ENCODE measurements at places on chromosomes 1 and 21. TPM values are rescaled to one million over a fixed set of nuclear protein-coding genes. Genes with fewer than 3 reads are reported as not detected.

CCDC190 gene
- polyA plus RNA-seq = not detected

DCDC2B gene
- 2.6 TPM for polyA plus RNA-seq

SPATA1 gene
- 0.90 TPM for polyA plus RNA-seq

MPZ gene
- polyA plus RNA-seq = 79.0 TPM

MYOM3 gene
- polyA plus RNA-seq = 0.98 TPM

CNKSR1 gene
- polyA plus RNA-seq = 6.1 TPM

LYST gene
- polyA plus RNA-seq = 17.5 TPM

ACKR1 gene
- 26.8 TPM for polyA plus RNA-seq

NPPA gene
- polyA plus RNA-seq = 4.7 TPM

GRCh38 chr1:89567797-89568196, 43.2 kb downstream of the LRRC8B start:
- no peaks in the 10 kb centered on the region for H3K27me3 ChIP-seq
- no peak overlapping the region for H3K4me3 ChIP-seq
- DNase-seq = no peak
- H3K36me3 ChIP-seq = no peaks in the 10 kb centered on the region

- peaks cover 46% of the 10 kb centered on the region for H3K4me1 ChIP-seq
- no peaks in the 10 kb centered on the region for H3K36me3 ChIP-seq
- DNase-seq = no peak
- H3K4me3 ChIP-seq = no peak overlapping the region
- peak overlapping the region; percentile 86 for H3K27ac ChIP-seq
- H3K27me3 ChIP-seq = no peaks in the 10 kb centered on the region
Observed at GRCh38 chr1:36151134-36151844, 2.0 kb upstream of the TRAPPC3 start.

DNA sequence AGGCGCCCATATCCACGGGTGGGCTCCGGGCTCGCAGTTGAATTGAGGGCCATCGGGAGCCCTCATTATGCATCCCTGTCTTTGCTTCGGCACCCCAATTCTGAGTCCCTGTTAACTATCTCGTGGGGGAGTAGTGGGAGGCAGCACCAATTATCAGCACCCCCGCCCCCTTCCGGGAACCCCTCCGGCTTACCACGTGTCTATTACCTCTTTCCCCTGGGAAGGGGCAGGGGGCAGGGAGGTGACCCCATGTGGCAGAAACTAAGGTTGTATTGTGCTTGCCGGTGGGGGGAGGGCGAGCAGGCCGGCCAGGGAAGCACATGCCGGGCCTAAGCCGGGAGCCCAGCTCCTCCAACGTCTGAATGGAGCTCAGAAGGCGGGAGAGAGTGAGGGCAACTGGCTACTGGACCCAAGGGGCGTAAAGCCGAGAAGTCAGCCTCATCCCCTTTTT, 1.0 kb downstream of the LIN28A start:
- peaks cover 25% of the 10 kb centered on the region for H3K4me1 ChIP-seq

GRCh38 chr1:179175011-179175841, 54.3 kb downstream of the ABL2 start:
- H3K4me3 ChIP-seq = no peak overlapping the region
- peaks cover 6% of the 10 kb centered on the region for H3K4me1 ChIP-seq
- DNase-seq = peak; percentile 89
- H3K36me3 ChIP-seq = no peaks in the 10 kb centered on the region
- no peaks in the 10 kb centered on the region for H3K27me3 ChIP-seq

- DNase-seq = no peak
- H3K4me1 ChIP-seq = peaks cover 18% of the 10 kb centered on the region
- H3K4me3 ChIP-seq = no peak overlapping the region
- H3K27me3 ChIP-seq = no peaks in the 10 kb centered on the region
Observed at GRCh38 chr1:164794356-164794755, 235.4 kb downstream of the PBX1 start.

- DNase-seq = no peak
- no peak overlapping the region for H3K4me3 ChIP-seq
- H3K36me3 ChIP-seq = no peaks in the 10 kb centered on the region
- no peak overlapping the region for H3K27ac ChIP-seq
- no peaks in the 10 kb centered on the region for H3K4me1 ChIP-seq
Observed at GRCh38 chr1:214310010-214310409, 29.1 kb downstream of the SMYD2 start.

- DNase-seq = no peak
- peaks cover 3% of the 10 kb centered on the region for H3K27me3 ChIP-seq
- H3K4me3 ChIP-seq = no peak overlapping the region
- peaks cover 21% of the 10 kb centered on the region for H3K4me1 ChIP-seq
- H3K36me3 ChIP-seq = no peaks in the 10 kb centered on the region
Observed at GRCh38 chr1:109644670-109645069, 11.2 kb upstream of the GSTM4 start.

DNA sequence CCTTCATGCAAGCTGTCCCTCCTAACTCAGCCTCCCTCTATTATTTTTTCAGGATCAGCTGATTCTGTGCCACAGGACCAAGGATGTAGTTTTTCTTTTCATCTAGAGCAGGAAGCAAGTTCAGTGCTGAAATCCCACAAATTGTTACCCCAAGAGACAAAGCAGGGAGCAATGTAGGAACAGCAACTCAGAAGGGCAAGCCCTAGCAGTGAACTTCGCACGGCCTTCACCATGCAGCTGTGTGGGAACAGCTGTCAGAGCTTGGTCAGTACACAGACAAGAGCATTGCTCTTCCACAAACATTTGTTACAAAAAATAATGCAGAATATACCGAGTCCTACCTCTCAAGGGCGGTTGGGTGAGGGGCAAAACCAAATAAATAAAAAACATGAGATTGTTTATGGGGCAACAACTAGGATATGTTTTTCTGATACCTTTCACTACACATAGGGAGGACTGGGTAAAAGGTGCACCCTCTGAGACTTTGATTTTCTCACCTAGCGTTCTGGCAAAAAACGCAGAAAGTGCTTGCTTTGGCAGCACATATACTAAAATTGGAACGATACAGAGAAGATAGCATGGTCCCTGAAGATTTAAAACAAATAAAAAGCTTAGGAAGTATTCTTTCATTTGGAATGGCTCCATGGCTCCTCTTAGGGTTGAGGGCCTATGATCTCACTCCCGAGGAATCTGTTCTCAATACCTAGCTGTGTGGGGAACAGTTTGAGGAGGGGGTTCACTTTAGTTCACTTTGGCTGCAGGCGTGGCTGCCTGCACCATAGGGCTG, 37.1 kb upstream of the ANGPTL7 start:
- no peak for DNase-seq
- peaks cover 37% of the 10 kb centered on the region for H3K36me3 ChIP-seq
- H3K4me3 ChIP-seq = no peak overlapping the region
- H3K4me1 ChIP-seq = no peaks in the 10 kb centered on the region
- no peaks in the 10 kb centered on the region for H3K27me3 ChIP-seq

DNA sequence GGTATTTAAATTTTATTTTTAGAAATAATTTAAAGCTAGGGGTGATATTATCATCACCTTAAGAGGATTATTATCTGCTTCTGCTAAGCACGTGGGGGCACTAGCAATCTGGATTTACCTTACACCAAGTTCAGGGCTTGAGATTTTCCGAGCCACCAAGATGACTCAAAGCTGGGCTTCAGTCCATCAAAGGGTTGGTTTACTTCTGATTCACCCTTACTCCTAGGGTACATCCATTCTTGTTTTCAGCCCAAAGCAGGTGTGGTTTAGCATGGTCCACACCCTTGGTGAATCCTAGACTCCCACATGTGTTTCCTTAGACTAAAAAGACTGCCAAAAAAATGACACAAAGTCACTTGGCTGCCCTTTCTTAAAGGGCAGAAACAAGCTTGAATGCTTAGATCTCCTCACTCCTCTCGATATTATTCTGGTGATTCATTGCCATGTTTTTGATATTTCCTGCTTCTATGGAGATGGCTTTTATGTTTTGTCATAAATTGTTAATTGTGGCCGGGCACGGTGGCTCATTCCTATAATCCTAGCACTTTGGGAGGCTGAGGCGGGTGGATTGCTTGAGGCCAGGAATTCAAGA, 9.8 kb upstream of the PRSS38 start:
- no peak overlapping the region for H3K27ac ChIP-seq
- no peaks in the 10 kb centered on the region for H3K27me3 ChIP-seq
- no peak for DNase-seq

DNA sequence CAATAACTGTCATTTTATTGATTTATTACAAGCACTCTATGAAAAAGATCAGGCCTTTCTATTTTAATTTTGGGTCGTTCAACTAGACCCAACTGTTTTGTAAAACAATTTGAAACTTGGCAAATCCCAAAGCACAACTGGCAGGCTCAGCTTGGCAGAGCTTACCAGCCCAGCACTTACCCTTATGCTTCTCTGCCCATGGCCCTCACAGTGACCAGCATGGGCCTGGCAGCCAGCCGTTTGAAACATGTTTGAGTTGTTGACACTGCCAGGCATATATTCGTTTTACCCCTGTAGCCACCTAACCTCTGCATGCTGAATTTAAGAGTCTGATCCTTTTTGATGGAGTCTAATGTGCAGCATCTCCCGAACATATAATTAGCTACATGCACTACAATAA, 796.7 kb upstream of the ADGRL2 start:
- H3K27me3 ChIP-seq = no peaks in the 10 kb centered on the region
- no peaks in the 10 kb centered on the region for H3K4me1 ChIP-seq
- H3K36me3 ChIP-seq = no peaks in the 10 kb centered on the region

DNA sequence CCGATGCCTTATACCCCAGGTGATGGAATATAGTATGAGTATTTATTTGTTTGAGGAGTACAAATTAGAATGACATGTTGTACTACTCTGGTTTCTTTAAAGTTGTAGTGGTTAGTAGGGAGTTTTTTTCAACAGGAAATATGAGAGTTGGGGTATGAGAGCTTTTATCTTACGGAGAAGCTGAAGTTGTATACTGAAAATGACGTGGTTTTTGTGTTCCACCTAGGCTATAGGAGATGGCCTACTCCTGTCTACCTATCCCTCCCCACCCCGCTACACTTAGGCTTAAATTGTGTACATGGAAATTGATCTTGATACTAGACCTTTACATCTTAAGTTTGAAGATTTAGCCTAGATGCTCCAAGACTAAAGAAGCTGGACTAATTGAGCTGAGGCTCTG, 6.8 kb upstream of the HAX1 start:
- H3K4me3 ChIP-seq = no peak overlapping the region
- H3K27ac ChIP-seq = no peak overlapping the region
- H3K36me3 ChIP-seq = peaks cover 58% of the 10 kb centered on the region
- DNase-seq = no peak

DNA sequence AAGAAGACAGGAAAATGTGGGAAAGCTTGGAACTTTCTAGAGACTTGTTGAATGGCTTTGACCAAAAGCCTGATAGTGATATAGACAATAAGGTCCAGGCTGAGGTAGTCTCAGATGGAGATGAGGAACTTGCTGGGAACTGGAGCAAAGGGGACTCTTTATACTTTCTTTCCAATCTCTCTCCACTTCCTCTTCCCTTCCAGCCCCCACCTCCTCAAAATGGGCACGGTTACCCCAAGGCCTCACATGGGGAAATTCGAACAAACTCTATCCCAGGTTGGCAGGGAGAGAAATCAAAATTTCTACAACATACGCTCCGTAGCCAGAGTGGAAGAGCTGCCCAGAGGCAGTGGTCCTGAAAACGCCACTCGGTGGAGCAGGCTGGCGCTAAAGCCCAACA, 15.2 kb downstream of the PPT1 start:
- H3K4me3 ChIP-seq = no peak overlapping the region
- H3K36me3 ChIP-seq = peaks cover 35% of the 10 kb centered on the region
- DNase-seq = no peak
- H3K27me3 ChIP-seq = no peaks in the 10 kb centered on the region

DNA sequence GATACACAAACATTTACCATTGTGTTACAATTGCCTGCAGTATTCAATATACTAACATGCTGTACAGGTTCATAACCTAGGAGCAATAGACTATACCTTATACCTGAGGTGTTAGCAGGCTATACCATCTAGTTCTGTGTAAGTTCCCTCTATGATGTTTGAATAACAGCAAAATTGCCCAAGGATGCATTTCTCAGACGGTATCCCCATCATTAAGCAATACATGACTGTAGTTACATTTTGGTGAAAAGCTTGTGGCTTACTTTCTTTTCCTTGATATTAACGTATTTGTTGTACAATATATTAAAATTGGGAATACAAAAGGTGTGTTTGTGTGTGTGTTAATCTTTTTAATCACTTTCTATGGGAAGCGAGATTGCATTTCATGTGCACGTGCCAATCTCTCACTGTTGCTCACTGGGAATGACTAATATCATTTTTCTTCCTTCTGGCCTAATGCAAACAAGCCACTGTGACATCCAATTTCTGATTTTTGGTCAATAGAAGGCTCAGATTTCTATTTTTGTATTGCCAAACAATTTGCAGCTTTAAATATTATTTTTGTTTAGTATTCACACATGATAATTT, 36.7 kb upstream of the WLS start:
- H3K4me1 ChIP-seq = no peaks in the 10 kb centered on the region
- DNase-seq = no peak
- H3K36me3 ChIP-seq = no peaks in the 10 kb centered on the region
- no peaks in the 10 kb centered on the region for H3K27me3 ChIP-seq
- no peak overlapping the region for H3K4me3 ChIP-seq

- no peaks in the 10 kb centered on the region for H3K27me3 ChIP-seq
- no peak overlapping the region for H3K4me3 ChIP-seq
- H3K4me1 ChIP-seq = peaks cover 18% of the 10 kb centered on the region
- H3K27ac ChIP-seq = no peak overlapping the region
Observed at GRCh38 chr1:25169610-25170009, 62.7 kb downstream of the SYF2 start.

GRCh38 chr1:211715971-211716370, 40.5 kb upstream of the NEK2 start:
- H3K4me3 ChIP-seq = no peak overlapping the region
- no peak overlapping the region for H3K27ac ChIP-seq
- DNase-seq = no peak
- H3K36me3 ChIP-seq = no peaks in the 10 kb centered on the region
- H3K4me1 ChIP-seq = no peaks in the 10 kb centered on the region

- no peaks in the 10 kb centered on the region for H3K36me3 ChIP-seq
- H3K27ac ChIP-seq = no peak overlapping the region
- no peak overlapping the region for H3K4me3 ChIP-seq
- DNase-seq = no peak
Observed at GRCh38 chr21:17650292-17650691, 37.6 kb upstream of the BTG3 start.

DNA sequence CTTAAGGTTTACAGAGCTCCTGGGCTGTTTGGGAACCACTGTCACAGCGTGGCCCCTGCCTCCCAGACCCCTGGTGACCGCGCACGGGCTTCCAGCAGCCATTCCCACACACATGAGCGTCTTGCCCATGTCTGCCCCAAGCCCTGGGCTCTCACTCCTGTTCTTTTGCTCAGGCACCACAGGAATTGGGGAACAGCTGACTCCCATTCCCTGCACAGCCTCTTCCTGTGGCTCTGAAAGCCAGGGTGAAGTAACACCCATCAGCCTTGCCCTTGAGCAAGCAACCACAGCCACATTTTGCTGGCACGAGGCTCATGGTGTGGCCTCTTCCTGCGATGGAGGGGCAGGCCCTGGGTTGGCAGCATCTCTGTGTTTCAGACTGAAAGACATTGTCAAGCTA, 14.3 kb upstream of the GPR157 start:
- no peak for DNase-seq
- no peak overlapping the region for H3K27ac ChIP-seq
- H3K27me3 ChIP-seq = no peaks in the 10 kb centered on the region
- no peaks in the 10 kb centered on the region for H3K4me1 ChIP-seq
- H3K36me3 ChIP-seq = no peaks in the 10 kb centered on the region
